ENCODE measurements at places on chromosomes 13 and 19.

DNA sequence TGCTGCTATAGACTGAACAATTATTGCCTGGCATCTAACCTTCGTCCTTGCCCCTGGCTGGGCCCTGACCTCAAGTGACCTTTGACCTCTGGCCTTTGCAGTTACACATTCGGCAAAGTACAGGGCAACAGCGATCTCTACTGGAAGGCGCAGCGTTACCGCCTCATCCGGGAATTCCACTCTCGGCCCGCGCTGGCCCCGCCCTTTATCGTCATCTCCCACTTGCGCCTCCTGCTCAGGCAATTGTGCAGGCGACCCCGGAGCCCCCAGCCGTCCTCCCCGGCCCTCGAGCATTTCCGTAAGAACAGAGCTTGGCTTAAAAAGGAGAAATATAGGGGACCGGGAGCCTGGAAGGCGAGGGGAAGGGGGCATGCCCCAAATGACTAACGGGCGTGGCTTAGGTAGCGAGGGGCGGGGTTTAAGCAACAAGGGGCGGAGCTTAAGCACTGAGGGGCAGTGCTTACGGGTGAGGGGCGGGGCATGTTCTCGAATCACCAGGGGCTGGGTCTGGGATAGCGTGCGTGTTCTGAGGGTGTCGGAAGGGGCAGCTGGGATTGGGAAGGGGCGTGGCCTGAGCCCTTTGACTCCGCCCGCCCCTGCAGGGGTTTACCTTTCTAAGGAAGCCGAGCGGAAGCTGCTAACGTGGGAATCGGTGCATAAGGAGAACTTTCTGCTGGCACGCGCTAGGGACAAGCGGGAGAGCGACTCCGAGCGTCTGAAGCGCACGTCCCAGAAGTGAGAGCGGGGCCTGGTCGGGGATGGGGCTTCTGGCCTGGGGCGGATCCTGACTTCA lies 52.7 kb downstream of the TRPM4 start:
- DNase-seq: no peak

DNA sequence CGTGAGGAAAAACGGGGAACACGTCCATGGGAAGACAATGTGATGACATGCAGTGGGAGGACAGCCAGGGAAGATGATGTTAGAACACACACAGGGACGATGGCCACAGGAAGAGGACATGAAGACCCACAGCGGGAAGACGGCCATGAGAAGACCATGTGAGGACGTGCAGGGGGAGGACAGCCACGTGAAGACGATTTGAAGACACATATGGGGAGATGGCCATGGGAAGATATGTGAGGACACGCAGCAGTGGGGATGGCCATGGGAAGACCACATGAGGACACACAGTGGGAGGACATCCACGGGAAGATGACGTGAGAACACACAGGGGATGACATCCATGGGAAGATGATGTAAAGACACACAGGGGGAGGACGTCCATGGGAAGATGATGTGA lies 83.8 kb downstream of the UQCRFS1 start:
- DNase-seq: no peak

DNA sequence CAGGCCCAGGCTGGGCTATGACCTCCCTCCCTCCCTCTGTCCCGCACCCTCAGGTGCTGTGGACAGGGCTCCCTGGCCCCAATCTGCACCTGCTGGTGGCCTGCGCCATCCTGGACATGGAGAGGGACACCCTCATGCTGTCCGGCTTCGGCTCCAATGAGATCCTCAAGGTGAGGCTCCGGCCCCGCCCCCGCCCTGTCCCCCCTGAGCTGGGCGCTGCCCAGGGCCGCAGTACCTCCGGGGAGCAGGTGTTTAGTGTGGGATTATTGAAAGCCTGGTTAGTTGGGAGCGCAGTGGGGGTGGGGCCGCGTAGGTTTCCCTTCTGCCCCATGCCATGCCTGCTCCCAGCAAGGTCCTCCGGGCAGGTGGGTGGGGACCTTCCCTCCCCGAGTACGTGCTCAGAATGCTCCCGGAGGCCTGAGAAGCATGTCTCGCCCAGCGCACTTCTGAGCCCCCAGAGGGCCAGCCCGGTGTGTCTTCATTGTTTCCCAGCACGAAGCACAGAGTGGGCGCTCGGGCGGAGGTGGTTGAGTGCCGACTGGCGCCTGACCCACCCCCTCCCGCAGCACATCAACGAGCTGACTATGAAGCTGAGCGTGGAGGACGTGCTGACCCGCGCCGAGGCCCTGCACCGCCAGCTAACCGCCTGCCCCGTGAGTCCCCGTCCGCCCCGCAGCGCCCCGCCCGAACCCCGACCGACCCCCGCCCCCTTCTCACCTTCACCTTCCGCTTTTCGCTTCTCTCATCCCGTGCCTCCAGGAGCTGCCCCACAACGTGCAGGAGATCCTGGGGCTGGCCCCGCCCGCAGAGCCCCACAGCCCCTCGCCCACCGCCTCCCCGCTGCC lies 8.8 kb downstream of the IL4I1 start:
- DNase-seq: no peak

DNA sequence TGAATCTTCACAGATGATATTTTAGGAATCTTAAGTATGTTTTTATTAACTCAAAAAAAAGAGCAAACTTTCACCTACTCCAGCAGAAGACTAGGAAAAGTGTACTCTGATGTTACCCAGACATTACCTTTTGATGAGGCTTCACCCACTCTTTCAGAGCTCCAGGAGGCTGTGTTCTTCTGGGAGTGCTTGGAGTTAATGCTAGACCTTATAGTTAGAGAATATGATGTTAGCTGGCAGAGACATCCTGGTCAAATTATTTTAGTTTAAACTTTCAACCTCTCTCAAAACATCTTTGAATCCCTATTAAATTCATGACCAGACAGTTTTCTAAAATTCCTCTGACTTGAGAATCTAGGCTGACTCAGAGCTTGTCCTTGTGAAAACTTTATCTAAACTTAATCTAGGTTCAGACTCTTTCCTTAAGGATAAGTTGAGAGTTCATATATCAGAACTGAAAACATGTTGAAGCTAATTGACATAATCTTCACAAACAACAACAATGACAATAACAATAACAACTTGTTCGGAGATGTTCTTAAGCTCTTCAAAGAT lies 82.8 kb downstream of the ITGBL1 start:
- DNase-seq: no peak

GRCh38 chr13:72774019-72774418 lies 7.7 kb downstream of the DIS3 start:
- DNase-seq: no peak

- no peak for DNase-seq
Measured at GRCh38 chr13:47859165-47859564, 141.9 kb downstream of the SUCLA2 start.
